ENCODE measurements at places on chromosomes 6 and 20.

DNA sequence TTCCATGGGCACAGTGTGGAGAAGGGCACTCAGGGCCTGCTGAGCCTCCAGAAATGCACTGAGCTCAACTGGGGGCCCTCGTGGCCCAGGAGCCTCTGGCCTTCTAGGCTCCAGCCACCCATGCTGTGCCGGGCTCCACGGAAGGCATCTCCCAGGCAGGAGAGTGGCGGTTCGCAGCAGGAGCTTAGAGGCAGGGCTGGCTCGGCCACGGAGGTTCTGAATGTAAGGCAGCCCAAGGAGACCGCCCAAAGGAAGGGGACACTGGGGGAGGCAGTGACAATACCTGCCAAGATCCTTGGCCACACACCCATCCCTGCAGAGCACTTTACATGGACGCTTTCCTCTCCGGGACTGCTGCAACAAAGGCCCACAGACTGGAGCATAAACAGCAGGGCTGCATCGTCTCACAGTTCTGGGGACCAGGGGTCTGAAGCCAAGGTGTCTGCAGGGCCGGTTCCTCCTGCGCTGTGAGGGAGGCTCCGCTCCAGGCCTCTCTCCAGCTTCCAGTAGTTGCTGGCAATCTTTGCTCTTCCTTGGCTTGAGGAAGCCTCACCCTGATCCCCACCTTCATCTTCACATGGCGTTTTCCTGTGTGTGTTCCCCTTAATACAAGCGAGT lies 128.2 kb upstream of the CDH4 start:
- DNase-seq: no peak

- DNase-seq: no peak
Measured at GRCh38 chr6:82720992-82721391, 344.6 kb downstream of the UBE3D start.

GRCh38 chr20:402898-403581 lies 5.1 kb upstream of the RBCK1 start:
- DNase-seq: no peak

DNA sequence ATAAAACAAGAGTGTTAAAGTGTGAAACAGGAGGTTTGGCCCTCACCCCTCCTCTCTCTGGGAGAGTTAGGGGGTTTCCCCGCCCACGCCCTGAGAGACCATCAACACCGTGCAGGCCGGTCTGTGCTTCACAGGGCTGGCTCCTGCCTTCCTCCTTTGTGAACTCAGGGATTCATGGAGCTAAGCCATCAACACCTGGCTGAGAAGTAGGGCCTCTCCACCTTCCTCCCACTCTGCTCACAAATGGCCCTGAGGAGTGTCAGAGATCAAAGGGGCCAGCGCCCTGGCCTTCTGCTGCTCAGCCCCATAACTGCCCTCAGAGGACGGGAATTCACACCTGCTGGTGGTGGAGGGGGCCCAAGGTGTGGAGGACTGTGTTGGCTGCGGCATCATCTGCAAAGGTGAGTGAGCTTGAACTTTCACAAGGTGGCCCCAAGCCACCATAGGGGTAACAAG lies 88.6 kb downstream of the PSMB1 start:
- DNase-seq: no peak

DNA sequence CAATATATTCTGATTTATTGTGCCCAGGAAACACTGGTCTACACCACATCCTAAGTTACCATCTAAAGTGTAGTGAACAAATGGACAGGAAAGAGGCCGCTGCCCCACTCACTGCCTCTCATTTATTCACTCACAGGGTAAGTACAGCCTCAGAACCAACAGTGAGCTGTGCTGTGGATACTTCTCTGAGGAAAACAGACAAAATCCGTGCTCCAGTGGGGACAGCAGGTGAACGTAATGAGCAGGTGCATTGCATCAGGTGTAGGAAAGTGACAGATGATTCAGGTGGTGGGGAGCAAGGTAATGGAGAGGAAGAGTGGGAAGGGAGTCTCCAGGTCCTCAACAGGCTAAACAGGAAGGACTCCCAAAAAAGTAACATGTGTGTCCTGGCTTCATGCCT lies 8.4 kb upstream of the ULBP2 start:
- DNase-seq: no peak

DNA sequence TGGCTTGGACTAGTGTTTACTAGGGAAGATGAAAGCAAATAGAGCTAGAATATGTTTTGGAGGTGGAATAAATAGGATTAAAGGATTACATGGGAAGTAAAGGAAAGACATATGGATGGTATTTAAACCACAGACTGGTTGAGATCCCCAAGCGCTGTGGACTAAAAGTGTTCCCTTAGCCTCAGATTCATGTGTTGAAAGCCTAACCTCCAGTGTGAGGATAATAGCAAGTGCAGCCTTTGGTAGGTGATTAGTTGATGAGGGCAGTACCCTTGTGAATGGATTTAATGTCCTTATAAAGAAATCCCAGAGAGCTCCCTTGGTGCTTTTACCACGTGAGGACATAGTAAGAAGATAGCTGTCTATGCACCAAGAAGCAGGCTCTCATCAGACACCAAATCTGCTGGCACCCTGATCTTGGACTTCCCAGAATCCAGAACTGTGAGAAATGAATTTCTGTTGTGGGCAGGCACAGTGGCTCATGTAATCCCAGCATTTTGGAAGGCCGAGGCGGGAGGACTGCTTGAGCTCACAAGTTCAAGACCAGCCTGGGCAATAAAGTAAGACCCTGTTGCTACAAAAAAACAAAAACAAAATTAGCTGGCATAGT lies 57.3 kb upstream of the MCM9 start:
- no peak for DNase-seq

DNA sequence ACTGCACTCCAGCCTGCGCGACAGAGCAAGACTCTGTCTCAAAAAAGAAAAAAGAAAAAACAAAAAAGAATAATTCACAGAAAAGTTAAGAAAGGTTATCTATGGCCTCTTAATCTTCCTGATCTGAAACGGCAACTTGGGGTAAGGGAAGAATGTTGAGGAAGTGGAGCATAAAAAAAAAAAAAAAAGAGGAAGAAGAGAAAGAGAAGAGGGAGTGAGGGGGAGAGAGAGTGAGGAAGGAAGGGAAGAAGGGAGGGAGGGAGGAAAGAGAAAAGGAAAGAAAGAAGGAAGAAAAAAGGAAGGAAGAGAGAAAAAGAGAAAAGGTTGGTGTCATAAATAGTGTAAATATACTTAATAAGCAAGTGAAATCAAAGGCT lies 68.9 kb upstream of the NCOA3 start:
- no peak for DNase-seq

Measured in frontal cortex (tissue), 4 donors.